Caki2 (cell line): ENCODE measurements at places on chromosomes 3 and 15.

- DNase-seq: no peak
Observed at GRCh38 chr3:9404680-9405079, 7.3 kb downstream of the SETD5 start.

DNA sequence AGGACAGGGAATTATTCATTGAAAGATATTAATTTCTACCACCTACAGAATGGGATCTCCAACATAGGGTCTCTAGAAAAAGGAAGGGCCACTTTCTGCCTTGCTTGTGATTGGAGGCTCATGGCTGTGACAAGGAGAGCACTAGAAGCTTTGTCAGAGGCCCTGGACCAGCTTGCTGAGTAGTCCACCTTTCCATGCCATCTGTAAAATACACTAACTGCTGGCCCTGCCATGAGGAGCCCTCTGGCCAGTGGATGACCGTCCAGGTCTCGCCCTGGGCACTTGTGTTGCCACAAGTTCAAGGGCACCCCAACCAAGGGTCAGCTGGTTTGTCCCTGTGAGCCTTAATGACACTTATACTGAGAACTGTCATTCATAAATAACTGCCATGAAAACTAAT is 1.6 kb upstream of the SYNM start:
- no peak for DNase-seq

- no peak for DNase-seq
Observed at GRCh38 chr3:43062564-43063040, 43.3 kb downstream of the POMGNT2 start.

GRCh38 chr3:11778248-11778647 is 68.4 kb downstream of the TAMM41 start:
- DNase-seq: no peak

- no peak for DNase-seq
Observed at GRCh38 chr3:119873646-119874045, 91.7 kb downstream of the NR1I2 start.

DNA sequence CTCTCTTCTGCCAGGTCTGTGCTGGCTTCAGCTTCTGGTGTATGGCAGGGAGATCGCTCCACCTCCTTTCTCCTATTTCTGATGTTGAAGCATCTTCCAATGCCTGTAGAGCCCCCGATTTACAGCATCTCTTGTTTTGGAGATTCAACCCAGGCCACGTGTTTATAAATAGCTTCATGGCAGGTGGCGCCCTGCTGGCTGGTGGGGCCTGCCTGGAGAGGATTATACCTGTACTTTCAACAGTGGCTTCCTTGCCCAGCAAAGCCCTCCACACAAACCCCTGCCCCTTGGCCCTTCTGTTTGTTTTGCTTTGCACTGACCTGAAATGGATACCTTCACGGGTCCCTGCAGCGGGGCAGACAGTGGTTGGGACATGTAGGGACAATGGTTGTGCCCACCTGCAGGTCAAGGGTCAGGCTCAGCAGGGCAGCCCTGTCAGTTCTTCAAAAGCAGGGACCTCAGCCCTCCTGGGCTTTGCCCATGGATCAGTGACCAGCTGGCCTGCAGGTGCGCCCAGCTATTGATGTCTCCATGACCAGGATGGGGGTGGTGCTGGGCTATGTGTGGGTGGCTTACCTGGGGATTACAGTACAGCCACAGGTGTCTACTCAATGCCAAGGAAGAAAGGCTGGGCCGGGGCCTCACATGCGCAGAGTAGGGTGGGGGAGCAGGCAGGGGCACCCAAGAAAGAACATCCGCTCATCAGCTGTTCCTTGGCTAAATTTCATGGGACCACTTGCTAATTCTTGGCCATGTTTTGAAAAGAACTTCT is 112.7 kb upstream of the PRR23C start:
- DNase-seq: no peak

DNA sequence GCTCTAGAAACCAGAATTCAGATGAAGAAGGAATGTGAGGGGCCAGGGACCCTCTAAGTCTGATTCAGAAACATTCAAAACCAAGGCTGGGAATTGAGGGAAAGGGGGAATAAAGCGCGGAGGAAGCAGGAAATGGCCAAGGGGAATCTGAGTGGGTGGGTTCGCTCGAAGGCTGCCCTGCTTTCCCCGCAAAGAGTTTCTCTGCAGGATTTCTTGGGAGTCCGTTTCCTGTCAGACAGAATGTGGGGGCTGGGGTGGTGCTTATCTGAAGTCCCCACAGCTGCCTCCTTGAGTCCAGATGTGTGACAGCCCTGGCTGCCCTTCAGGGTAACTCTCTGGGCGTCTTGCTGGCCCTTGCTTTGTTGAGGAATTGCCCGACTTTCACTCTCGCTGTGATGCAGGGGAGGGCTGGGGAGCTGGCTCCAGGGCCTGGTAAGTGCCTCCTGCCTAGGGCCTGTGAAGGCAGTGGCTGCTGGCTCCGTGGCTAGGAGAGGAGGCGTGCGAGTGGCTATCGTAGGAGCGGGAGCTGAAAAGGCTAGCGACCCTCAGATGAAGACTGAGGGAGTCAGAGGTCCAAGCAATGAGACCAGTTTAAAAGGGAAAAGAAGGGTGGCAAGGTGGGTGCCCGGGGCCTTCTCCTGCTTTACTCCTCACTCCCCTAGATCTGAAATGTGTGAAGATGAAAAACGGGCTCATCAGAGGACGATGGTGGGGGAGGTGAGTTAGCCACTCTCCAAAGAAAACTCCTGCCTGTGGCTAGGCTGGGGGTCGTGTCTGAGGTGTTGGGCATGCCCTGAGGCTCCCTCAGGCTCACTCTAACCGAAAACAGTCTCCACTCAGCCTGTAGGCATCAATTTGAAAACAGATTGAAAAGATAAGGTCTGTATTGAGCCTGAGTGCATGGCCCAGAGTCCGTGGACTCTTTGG is 143.9 kb upstream of the UMPS start:
- DNase-seq: no peak

- DNase-seq: no peak
Observed at GRCh38 chr3:160184655-160185054, 40.6 kb upstream of the C3orf80 start.

DNA sequence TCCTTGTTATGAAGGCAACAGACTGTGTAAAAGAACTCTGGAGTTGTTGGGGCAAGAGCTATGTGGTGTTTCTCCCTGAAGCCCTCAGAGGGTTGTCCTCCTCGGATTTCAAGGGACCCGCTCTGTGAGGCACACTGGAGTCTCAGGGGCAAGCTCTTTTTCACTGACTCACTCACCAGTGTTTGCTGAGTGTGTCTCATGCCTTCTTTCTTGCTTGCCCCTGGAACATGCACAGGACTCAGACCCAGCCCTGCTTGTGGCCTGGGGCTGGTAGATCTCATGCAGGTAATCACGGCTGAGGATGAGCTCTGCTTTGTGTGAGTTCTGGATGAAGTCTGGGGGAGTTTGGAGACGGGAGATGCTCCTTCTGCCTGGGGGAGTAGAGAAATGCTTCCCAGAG is 93.7 kb downstream of the CACNA1D start:
- no peak for DNase-seq

DNA sequence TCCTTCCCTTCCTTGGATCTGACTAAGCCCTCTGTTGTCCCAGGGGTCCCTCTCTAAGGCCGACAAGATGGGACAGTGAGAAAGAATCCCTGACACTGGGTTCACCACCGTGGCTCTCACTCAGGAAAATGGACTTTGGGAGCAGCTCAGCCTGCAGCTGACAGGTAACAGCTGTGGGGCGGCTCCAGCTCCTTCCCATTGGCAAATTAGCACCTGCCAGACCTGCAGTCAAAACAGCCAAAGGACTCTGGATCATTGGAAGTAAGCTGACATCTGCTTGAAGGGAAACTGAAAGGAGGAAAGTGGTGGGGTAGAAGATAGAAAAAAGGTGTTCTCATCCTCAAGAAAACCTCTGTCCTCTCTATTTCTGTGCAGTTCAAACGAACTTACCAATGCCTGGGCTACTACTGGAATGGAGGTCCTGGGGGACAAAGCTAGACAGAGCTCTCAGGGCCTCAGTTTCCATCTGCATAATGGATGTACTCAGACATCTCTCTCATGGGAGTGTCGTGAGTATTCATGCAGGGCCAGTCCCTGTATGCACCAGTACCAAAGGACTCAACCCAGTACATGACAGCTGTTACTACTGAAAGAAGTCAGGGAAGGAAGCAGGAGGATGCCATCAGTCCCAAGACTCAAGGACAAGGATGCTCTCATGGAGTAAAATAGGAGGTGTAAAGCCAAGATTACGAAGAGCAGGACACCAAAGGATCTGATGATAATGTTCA is 53.6 kb upstream of the DCLK3 start:
- DNase-seq: no peak

DNA sequence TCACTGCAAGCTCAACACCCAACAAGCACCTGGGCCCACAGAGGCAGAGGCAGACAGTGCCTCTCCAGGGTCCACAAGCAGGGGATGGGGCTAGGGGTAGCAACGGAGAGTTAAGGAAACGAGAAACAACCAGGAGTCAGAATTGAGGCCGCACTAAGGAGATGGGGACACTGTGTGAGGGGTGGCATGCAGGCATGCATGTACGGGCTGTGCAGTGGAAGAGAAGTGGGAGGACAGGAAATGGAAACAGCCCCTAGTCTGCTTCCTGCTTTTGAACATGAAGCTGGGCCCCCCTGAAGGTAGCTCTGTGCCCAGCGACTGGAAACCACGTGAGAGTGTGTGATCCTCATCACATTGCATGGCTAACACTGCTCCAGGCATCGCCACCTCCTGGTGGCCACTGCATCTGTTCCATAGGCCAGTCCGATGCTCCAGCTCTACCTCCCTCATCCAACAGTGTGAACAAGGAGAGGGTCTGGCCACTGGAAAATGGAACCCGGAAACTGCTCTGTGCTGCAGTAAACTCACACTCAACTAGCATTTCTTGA is 44.0 kb downstream of the XXYLT1 start:
- DNase-seq: no peak
